ENCODE measurements at places on chromosomes 7 and 10.
A peak's percentile ranks its signal among the peaks of the same experiment; 100 is the strongest.

DNA sequence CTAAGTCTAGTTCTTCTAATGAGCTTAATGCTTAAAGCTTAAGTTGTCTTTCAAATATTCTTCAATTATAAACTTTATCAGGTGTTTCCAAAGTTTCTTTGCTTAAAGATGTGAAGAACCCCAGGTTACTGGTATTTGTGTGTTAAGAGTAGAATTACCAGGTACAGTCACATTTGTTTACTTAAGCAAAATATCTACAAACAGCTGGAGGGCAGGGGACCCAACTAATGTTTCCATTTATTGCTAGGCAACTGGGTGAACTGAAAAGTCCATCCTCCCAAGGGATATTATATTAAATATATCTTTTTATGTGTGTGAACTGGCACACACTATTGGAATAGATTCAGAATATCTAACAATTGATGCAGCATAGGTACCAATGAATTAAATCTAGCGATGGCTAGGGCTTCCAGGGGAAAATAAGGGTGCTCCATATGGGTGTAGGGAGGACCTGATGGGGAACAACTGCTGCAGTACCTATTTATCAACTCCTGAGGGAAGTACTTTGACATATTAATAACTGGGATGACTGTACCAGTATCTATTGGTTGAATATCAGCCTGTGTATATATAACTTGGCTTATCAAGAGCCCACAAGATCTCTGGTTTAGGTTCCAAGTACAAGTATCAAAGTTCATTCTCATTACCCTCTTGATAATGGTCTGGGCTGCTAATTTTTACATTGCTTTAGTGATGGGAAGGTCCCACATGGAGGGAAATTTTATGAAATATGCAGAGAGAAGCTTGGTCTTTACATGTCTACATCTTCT, 10.3 kb upstream of the AGR3 start:
- DNase-seq = no peak

DNA sequence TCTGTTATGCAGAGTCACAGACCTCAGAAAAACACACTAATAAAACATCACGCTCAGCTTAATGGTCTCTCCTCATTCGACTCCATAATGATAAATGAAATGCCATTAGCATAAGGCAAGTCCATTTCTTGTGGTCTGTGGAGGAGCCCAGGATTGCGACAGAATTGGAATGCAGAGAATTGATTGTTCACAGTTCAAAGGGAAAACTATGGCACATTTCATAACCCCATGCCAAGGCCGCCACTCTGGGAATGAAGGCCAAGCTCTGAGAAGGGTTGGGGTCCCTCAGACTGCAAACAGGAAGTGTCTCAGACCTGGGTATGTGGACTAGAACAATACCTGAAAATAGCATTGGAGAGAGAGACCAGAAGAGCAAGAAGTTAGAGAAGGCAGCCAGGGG, 398.9 kb downstream of the ADRA2A start:
- no peak for DNase-seq

DNA sequence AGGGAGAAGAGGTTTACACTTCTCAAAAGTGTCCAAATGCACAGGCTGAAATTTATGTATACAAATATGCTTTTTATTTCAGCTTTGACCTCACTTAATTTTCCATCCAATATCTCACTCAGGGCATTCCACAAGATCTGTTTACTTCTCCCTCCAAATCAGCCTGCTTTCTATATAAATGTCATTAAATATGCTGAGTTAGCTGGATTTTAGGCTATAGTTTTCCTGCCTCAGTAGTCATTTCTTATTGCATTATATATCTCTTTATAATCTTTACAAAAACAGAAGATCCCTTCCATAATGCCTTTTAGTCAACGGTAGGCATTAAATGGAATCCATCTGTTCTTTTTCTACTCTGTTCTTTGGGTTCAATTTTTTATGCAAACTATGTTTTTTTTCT, 71.7 kb upstream of the KCND2 start:
- no peak for DNase-seq

DNA sequence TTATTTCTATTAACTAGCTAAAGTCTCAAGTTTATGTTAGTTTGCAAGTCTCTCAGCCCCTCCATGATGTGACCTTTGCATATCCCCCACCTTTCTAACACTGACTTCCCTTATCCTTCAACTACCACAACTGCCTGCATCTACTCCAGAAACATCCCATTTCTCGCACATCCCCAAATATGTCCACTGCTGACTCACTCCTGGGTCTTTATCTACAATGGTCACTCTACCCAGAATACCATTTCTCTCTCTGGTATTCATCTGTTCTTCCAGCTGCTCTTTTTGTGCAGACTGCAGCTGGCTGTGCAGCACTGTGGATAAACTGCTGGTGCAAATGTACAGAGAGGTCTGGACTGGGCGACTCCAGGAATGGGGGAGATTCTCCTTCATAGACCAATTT, 32.7 kb upstream of the PRSS1 start:
- no peak for DNase-seq

GRCh38 chr10:121608469-121609190, 10.4 kb upstream of the FGFR2 start:
- DNase-seq = peak; percentile 65

DNA sequence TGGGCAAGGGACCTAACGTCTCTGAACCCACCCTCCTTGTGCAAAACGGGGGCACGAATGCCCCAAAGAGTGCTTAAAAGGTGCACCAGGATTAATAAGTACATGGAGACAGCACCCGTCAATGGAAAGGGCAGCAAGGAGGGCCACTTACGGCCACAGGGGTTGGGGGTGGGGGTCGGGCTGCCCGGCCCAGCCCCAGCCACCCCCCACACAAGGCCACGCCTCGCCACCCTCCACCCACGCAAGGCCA, 213.4 kb downstream of the MAD1L1 start:
- no peak for DNase-seq

DNA sequence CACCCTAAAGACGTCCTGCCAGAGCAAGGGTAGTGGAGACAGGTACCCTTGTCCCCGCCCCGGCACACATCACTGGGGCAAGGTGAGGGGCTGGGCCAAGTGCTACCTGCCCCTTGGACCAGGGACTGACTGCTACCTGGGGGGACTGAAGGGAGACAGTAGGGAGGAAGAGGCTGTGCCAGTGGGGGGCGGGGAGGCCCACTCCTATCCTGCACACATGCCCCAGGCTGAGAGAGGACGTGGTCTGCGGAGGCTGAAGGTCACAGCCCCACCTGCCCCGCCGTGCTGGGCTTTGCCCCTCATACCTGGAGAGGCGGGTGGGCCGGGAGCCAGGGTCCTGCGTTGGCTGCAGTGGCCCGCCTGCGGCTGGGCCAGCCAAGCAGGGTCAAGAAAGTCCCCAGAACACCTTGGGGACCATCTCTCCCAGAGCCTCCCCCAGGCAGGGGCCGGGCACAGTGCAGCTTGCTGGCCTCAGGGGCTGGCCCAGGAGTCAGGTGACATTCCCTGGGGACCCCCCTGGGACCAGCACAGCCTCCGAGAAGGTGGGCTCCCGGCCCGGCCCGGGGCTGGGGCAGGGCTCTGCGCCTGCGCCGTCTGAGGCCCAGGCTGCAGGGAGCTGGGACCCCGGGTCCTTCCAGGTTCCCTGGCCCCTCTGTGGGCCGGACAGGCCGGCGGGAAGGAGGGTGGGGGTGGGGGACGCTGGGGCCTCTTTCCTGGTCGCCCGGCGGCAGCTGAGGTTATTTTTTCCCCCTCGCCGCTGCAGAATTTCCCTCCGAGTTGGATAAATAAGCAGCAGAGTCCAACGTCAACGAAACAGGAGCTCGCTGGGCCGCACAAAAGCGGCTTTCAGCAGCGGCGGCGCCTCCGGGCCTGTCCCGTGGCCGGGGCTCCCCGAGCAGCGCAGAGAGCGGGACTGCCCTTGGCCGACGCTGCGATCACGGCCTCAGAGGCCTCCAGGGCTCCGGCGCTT, 9.8 kb upstream of the FZD9 start:
- DNase-seq = no peak

- DNase-seq = no peak
Observed at GRCh38 chr10:112844681-112845544, 105.1 kb upstream of the TCF7L2 start.

GRCh38 chr10:109886781-109887140, 36.5 kb downstream of the XPNPEP1 start:
- no peak for DNase-seq

DNA sequence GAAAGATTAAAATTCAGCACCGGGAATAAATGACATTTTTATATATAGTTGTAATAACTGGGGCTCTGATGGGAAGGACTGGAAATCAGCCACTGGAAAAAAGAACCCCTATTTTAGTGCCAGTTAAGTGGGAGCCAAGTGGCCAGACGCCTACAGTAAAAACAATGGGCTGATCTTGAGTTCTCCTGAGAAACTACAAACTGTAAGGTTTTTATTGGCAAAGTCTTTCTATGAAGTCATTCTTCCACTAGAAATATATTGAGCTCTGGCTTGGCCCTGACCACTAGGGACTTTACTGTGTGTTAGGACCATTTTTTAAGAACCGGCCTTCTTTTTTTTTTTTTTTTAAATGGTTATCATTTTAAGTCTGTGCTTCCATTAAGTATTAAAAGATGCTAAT, 79.6 kb downstream of the ZNF22 start:
- DNase-seq = no peak

- no peak for DNase-seq
Observed at GRCh38 chr7:84664626-84665025, 470.0 kb upstream of the SEMA3A start.

Measured in WERI-Rb-1 (cell line).